ENCODE measurements at places on chromosomes 4 and X.

DNA sequence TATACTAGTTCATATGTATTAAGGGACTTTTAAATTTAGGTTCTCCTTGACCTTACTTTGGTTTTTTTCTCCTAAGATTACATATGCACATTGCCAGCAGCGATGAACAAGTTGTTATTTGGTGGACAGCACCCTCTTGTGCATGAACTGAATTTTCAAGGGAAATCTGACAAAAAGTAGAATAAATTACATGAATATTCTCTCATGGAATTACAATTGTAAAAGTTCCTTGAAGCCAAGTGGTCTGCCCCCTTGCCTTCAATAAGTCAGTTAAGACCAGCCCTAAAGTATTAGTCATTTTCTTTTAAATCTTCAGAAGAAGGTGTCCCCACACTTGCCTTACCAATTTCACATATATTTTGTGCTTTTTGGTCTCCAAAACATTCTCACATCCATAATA is 30.7 kb upstream of the SMARCA5 start:
- no peak for DNase-seq

DNA sequence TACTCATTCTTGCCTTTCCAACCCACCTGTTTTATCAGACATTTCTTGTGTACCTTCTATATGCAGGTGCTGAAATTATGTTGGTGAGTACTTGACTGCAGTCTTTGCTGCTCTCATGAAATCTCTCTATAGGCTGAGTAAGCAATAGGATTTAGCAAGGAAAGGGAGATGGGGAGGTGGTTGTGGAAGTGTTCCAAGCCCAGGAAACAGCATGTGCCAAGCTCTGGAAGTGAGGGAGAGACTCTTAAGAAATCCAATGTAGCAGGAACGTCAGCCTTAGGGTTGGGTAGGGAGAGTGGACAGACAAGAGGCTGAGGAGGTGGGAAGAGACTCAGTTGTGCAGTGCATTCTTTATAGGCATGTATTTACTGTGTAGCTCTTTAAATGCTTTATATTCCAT is 5.6 kb downstream of the SEPTIN11 start:
- DNase-seq, result no peak

DNA sequence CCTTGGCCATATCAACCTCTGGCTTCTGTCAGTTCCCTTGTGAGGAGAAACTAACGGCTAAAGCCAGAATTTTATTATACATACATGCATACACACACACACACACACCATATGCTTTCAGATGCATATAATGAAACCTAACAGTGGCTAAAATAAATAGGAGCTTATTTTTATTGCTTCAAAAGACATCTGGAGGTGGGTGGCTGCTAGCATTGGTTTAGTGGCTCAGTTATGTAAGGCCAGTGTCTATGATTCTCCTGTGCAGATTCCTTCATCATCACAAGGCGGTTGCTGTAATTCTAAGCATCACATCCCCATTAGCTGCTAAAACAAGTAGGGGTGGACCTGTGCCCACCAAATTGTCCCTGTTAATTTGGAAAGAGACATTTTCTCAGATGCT is 110.8 kb downstream of the MAPK10 start:
- no peak for DNase-seq

DNA sequence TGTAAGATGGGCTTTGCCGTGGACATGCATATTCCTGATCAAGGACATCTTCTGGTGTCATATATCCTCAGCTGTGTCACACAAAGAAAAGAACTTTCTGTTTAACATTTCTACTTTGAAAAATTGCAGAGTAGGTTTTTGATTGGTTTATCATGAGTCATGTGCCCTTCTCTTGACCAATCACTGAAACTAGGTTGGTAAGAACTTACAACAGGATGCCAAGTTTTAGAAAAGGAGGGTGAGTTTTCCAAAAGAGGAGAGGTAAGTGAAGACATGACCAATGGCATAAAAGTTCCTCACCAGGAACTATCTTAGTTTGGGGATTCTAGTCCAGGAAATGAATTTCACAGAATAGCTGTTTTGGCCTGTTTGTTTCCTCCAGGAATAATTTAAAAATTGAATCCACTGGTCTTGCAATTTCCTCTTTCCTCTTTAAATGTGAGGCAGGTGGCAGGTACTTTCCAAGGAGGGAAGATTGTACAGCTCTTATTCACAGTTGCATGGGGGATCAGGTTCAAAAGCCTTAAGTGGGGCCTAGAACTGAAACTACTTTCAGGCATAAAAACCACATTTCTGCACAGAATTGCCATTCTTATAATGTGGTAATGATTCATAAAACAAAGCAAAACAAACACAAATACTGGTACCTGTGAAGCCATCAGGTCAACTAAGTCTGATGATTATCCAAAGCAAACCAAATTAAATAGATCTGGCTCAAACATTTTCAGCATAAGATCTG is 1114.5 kb upstream of the LCORL start:
- no peak for DNase-seq

GRCh38 chr4:142961866-142962265 is 115.8 kb upstream of the INPP4B start:
- no peak for DNase-seq

GRCh38 chrX:132953354-132953753 is 5.1 kb downstream of the HS6ST2 start:
- no peak for DNase-seq

GRCh38 chr4:67765401-67765800 is 11.2 kb upstream of the GNRHR start:
- DNase-seq, result no peak

GRCh38 chr4:89303814-89304388 is 3.7 kb downstream of the GPRIN3 start:
- DNase-seq, result no peak

GRCh38 chr4:577499-578450 is 1.7 kb upstream of the TMEM271 start:
- DNase-seq, result no peak

GRCh38 chr4:175953960-175954521 is 111.6 kb upstream of the WDR17 start:
- no peak for DNase-seq

DNA sequence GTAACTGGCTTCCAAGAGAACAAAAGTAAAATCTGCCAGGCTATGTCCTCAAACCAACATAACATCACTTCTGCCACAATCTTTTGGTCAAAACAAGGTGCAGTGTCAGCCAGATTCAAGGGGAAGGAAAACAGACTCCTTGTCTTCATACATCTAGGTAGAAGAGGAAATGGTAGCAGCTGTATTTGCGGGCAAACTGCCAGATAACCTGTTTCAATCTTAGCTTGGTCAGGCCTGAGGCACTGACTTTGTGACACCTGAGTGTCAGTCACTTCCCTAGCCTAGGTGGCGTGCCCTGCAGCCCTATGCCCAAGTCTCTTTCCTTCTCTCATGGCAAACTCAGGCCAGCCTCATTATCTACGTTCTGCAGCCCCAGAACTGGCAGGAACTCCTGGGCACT is 146.2 kb upstream of the JADE1 start:
- DNase-seq, result no peak

DNA sequence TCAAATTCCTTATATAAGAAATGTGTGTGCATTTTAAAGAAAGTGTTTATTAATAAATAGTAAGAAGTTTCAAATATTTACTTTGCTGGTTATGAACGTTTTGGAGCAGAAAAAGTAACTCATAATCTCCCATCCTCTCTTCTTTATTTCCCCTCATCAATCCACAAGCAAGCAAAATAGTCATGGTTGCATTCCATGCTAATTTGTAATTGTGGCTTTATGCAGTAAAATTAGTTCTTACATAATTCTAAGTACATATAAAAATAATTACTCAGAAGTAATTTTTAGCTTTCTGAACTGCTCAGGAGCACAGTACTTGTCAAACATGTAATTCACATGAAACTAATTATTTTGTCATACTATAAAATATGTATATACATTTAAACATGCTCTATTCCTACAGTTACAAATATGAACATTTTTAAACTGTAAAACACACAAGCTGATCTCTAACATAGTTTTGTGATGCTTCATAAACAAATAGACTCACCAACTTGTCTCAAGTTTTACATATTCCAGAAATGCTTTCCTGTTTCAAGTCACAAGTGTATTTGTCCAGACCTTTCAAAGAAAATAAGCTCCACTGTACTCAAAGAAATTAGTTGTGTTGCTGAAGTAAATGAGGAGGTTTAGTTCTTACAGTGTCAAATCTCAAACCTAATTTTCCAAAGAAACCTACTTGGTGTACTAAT is 218.9 kb downstream of the PABPC4L start:
- no peak for DNase-seq

GRCh38 chr4:107994894-107995293 is 5.2 kb downstream of the HADH start:
- no peak for DNase-seq
